Kasumi-1 (cell line): ENCODE measurements at places on chromosomes 11 and 22.

DNA sequence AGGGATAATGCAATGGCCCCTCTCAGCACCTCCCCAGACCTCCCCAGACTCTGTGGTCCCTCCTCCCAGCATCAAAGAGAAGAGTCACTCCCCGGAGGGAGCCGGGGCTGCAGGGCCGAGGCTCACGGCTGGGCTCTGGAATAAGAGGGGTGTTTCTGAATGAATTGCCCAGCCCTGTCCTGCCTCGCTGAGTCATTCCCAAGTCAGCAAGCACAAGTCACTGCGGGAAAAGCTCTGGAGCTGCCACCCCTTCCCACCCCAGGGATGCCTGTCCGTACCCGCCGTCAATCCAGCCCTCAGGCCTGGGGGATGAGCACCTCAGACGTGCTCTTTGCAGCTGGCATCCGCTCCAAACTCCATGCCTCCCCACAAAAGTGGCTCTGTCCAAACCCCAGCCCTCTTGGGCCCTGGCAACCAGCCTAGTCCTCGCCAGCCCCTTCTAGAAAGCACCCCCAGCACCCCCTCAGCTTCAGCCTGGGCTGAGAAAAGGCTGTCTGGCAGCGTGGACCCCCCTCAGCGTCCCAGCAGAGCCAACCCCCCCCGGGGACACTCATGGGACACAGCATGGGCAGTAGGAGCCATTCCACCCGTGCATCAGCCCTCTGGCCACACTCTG, 22.7 kb downstream of the CELSR1 start:
- DNase-seq = no peak

- DNase-seq = no peak
Measured at GRCh38 chr11:35390737-35391682, 28.3 kb downstream of the SLC1A2 start.

DNA sequence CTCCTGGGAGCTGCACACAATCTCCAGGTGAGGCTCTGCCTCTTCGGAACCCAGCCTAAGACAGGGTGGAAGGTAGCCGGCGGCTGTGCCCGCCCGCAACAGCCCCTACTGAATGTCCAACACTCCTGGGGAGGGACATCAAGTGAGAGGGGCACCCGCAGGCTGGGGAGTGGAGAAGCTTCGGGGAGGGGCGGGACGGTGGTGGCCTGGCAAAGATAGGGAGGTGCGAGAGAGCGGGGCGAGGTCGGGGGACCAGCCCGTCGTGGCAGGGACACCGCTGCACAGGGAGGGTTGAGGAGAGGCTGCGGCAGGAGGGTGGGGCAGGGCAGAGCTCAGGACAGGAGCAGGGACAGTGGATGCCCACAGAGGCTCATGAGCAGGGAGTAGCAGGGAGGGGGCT, 8.9 kb upstream of the FADS3 start:
- no peak for DNase-seq

DNA sequence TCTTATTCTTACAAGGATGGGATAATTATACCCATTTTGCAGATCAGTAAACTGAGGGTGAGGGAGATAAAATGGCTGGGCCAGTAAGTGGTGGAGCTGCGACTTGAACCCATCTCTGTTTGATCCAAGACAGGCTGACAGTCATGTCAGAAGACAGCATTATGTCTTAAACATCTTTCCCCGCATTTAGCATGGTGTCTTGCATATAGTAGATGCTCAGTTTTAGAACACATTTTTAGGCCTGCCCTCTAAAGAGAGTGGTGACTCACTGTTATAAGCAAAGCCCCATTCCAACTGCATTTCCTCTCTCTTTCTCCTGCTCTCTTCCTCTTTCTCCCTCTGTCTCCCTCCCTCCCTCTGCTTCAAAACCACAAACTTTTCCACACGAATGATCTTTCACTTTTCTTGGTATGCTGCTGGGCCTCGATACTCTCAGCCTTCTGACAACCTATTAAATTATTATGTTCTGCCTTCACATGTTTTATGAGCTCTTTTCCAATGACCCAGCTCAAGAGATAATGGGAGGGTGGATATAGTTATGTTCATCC, 25.2 kb downstream of the CWC15 start:
- peak; percentile 84 for DNase-seq

- no peak for DNase-seq
Measured at GRCh38 chr11:63680834-63681320, 423 bp upstream of the RTN3 start.

DNA sequence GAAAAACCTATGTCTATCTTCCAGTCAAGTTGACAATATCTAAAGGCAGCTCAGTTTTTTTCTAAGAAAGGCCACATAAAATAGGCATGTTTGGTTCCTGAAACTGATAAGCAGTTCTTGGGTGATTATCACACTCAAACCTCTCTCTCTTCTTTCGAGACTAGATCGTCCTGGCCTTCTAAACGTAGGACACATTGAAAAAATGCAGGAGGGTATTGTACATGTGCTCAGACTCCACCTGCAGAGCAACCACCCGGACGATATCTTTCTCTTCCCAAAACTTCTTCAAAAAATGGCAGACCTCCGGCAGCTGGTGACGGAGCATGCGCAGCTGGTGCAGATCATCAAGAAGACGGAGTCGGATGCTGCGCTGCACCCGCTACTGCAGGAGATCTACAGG, 15.1 kb downstream of the CDPF1 start:
- DNase-seq = no peak

GRCh38 chr11:117610901-117611300, 186.1 kb downstream of the DSCAML1 start:
- no peak for DNase-seq

DNA sequence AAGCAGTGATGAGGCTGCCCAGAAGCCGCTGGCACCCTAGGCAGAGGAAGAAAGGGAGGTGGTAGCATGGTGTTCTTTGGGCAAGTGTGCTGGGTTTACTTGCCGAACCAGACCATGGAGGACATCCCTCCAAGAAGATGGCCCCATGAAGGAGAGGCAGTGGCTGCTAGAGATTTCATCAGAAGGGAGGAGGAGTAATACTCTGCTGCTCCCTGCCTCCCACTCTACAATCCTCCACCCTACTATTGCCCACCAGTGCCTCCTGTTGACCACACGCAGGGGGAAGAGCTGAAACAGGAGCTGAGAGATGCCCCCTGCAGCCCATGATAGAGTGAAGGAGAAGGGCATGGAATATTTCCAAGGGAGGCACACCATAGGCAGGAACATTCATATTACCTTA, 51.0 kb upstream of the PRSS23 start:
- no peak for DNase-seq

- DNase-seq = no peak
Measured at GRCh38 chr22:48380016-48380665, 1447.5 kb downstream of the BRD1 start.

GRCh38 chr11:6721343-6721742, 38.2 kb upstream of the MRPL17 start:
- no peak for DNase-seq

GRCh38 chr22:23205339-23206049, 25.2 kb downstream of the BCR start:
- no peak for DNase-seq

GRCh38 chr22:44014241-44014640, 9.9 kb upstream of the PARVB start:
- DNase-seq = no peak

DNA sequence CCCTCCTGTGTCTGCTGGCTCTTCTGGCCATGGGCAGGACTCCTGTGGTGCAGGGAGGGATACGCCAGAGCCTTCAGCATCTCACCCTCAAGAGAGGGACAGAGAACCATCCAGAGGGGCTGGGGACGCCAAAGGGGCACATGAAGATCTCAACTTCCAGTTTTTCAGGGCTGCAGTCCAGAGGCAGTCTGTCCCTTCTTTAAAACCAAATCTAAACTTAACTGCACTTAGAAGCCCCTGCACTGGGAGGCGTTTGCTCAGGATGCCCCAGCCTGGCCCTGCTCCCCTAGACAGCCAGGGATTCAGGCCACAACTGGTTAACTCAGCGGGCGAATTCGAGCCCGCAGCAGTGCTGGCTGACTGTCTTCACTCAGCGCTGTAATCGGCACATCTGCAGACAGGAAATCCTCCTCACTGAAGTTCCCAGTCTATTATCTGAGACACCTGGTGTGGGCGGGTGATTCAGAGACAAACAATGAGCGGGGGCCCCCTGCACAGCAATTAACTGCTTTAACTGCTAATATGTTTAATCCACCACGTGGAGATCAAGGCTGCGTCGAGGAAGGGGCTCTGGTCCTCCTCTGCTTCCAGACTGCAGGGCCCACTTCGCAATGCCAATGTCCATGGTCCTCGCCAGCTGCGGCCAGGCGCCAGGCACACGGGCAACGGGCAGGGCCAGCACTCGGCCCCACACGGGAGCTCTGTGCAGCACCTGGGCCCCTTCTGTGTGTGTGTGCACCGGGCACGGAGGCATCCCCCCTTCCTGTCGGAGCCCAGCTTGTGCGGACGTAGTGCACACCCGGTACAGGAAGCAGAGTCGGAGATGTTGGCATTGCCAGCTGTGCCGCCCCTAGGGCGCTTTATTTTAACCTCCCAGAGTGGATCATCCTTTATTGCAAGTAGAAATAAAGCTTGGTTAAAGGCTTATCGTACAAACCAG, 36.9 kb upstream of the GNB1L start:
- DNase-seq = peak; percentile 95

DNA sequence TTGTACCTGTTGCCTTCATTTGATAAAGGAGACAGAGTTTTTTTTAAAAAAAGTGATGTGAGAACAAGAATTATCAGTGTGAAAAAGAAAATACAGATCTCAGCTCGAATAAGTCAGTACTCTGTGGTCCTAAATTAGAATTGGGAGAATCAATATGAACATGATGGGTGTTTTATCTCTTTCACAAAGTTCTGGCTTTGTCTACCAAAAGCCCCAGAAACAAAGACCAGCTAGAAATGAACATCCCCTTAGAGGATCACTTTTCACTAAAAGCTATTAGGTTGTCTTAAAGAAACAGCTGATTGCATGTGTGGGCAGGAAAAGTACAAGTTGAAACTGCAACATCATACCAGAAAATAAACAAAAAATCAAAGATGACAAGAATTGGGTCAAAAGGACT, 8.4 kb upstream of the ST14 start:
- no peak for DNase-seq

- DNase-seq = no peak
Measured at GRCh38 chr22:23107487-23108248, 34.1 kb downstream of the RSPH14 start.

DNA sequence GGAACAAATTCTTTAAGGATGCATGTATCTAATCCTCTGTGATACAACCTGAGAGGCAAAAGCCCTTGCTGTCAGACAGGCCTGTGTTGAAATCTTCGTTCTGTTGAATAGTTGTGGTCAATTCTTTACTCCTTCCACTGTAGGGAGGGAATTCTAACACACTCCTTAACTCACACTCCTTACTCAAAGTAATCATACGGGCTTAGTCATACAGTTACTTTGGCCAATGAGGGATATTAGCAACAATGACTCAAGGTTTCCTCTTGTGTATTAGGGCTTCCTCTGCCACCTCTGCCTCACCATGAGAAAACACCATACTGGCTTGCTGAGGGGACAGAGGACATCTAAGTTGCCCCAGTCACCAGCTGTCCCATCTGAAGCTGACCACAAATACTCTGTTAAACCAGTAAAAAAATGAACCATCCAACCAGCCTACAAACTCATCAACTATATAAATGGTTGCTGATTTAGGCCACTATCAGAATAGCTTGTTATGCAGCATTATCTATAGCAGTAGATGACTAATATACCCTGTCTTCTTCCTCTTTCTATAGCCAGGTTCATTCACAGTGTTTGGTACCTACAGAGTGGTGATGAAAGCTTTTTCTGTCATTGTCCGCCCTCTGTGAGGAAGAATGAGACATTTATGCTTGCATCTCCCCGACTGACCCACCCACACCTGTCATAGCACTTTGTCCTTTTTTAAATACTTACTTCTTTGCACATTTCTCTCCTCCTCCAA, 322.8 kb upstream of the SYN3 start:
- DNase-seq = no peak

DNA sequence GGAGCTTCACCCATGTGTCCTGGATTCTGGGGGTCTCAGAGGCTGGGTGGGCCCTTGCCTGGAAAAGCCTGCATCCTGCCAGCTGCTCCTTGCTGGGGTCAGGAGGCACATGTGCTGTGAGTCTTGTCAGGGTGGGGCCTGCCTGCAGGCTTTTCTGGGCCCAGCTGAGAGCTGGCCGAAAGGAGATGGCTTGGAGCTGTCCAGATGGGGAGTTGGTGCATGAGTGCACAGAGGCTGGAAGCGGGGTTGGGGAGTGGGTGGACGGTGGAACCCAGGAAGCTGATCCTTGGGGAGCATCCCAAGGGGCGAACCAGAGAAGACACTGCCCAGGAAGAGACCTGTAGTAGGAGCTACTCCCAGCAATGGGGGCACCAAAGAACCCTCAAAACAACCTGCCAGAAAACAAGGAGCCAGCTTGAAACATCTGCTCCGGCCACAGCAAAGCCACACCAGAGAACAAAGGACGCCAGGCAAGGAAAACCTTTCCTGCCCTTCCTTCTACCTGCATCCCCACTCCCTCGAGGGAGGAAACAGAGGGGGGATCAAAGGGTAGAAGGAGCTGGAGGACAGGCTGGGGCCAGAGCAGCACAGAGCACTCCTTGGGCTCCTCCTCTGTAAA, 8.2 kb upstream of the KCTD17 start:
- no peak for DNase-seq

DNA sequence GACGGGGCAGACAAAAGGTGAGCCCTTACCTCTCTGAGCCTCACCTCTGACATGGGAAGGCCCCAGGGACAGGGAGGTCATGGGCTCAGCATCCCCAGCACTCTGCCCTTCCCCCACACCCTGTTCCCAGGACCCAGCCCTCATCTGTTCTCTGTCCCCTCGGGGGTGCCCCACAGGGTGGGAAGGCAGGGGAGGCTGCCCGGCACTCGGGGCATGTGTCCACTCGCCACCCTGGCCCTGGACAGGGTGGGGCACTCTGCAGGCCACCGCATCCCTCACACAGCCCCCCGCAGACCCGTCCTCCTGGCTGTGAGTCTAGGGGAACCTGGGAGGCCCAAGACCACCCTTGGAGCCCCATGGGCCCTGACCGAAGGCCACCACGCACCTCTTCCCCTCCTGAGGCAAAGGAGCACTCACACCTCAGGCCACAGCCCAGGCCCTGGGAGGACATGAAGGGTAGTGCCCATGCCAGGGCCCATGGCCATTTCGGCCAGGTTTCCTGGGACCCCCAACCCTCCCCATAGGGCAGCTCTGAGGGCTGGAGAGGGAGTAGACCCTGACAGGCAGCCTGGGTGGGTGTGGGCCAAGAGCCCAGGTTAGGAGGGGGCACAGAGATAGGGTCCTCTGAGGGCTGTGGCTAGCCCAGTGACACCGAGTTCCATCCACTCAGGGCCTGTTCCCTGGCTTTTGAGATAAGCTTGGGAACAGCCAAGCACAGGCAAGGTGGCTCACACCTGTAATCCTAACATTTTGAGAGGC, 193.1 kb downstream of the IGLL1 start:
- DNase-seq = no peak

DNA sequence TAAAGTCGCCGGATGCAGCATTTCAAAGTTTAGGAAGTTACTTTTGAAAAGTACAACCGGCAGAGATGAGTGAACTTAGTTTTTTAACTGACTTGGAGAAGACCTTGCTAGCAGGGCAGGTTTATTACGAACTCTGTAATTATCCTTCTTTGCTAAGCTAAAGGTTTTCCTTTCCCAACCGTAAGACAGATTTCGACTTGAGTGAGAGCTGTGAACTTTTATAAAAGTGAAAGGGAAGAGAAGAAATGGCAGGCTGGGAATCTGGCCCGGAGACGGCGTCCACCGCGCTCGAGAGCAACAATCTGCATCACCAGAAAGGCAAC, 659 bp upstream of the TEAD1 start:
- DNase-seq = no peak
